ENCODE measurements at places on chromosomes 1 and 21.
A peak's percentile ranks its signal among the peaks of the same experiment; 100 is the strongest.

- no peak for DNase-seq
Measured at GRCh38 chr1:109309347-109309746, 2.5 kb upstream of the MYBPHL start.

DNA sequence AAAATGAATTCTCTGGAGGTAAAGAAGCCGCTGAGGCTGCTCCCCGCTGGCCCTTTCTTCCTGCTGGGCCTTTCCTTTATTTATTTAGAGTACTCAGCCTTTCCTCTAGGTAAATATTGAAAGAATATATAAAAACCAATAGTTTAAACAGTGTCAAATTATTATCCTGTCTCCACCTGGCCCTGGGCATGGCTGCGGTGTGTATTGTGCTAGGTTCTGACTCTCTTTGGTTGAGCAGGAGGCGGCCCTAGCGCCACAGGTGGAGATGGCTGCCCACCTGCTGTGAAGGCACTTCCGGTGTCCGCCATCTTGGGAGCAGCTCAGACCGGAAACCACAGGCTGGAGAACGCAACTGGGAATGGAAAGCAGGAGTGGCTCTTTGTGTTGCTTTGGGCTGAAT lies 29.0 kb upstream of the CLDN14 start:
- DNase-seq: no peak

GRCh38 chr1:150194381-150195031 lies 41.4 kb downstream of the ANP32E start:
- DNase-seq: no peak

- no peak for DNase-seq
Measured at GRCh38 chr1:118555638-118556037, 370.6 kb upstream of the SPAG17 start.

DNA sequence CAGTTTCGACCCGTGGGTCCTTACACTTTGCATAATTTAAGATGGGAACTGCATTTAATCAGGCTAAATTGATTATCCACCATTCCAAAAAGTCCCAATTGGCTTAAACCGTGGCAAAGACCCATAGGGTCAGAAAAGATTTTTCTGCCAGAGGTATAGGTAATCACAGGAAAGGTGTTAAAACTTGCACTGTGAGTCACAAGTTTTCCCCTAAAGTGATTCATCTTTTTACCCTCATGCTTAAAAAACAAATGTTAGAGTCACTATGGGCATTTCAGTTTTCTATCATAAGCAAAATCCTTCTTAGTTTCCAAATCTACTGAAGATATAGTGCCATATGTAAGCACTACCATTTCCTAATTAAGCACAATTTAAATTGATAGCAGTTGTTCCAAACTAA lies 1079.8 kb downstream of the ADGRL2 start:
- no peak for DNase-seq

DNA sequence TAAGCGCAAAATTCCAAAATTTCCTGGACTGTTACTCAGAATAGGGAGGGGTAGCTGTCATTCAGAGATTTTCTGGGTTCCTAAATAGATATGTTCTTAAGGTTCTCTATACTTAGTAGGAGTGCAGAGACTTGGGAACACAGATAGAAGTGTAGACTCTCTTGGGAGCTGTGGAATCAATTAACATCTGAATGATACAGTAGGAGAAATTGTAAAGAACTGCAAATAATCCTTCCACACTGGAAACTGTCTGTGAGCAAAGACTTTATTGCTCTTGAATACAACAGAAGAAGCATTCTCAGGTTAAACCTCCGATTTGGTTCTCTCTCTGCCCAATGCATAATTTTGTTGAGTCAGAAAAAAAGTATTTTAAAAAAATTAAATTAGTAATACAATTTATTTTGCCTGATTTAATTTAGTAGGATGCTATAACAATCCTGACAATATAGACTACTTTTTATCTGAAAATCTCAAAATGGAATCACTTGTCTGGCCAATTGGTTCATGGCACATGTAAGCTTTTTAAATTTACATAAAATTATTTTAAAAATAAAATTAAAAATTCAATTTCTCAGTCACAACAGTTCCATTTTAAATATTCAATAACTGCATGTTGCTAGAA lies 1754.3 kb downstream of the PLA2G4A start:
- DNase-seq: no peak

- no peak for DNase-seq
Measured at GRCh38 chr1:170150016-170150415, 4.3 kb downstream of the NTMT2 start.

DNA sequence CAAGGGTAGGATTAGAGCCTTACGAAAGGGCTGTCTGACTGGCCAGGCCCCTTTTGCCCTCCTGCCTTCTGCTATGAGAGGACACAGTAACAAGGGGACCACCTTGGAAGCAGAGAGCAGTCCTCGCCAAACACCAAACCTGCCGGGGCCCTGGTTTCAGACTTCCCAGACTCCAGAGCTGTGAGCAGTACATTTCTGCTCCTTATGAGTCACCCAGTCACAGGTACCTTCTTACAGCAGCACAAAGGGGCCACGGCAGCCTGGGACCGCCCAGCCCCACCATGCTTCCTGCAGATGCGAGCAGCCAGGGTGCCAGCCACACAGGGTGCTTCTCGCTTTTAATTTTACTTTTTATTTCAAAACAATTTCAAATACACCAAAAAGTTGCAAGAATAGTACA lies 17.2 kb upstream of the POFUT2 start:
- no peak for DNase-seq

GRCh38 chr1:96688767-96689166 lies 32.8 kb upstream of the PTBP2 start:
- no peak for DNase-seq

GRCh38 chr1:23370709-23371584 lies 1.3 kb upstream of the ZNF436 start:
- no peak for DNase-seq

DNA sequence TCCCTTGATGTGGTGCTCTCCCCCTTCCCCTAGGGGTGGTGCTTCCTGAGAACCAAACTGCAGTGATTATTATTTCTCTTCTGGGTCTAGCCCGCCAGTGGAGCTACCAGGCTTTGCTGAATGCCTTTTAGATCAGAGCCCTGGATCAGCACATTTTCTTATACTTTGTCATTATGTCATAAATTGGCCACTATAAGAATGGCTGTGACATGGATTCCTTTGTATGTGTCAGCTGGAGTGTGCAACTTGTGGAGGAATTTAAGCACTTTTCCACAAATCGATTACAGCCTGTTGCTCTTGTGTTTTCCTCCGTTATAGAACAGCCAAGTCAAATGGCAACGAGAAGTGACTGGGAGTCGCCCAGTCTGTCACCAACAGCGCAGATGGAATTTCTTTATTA lies 273.3 kb downstream of the DUSP10 start:
- DNase-seq: no peak

DNA sequence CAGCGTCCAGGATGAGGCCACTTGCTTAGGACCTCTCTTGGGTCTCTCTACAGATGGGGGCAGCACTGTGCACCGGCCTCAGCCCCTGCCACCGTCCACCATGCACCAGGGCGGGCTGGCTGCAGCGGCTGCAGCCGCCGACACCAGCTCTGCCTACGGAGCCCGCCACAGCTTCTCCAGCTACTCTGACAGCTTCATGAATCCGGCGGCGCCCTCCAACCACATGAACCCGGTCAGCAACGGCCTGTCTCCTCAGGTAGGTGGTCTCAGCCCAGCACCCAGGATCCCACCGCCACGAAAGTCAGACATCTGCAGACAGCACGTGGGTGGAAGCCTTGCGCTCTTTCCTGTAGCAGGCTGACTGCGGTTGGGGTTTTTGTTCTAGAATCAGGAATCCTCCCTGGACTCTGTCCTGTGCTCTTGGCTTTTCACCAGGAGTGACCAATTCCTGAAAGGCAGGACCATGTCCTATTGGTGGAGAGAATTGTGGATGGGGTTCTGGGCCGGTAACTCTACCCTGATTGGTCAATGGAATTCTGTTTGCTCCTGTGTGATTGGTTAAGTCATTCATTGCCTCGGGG lies 72.5 kb downstream of the PAX7 start:
- no peak for DNase-seq

GRCh38 chr21:28483301-28484035 lies 509.2 kb downstream of the LTN1 start:
- no peak for DNase-seq

- no peak for DNase-seq
Measured at GRCh38 chr1:19644395-19644680, 227 bp downstream of the NBL1 start.

DNA sequence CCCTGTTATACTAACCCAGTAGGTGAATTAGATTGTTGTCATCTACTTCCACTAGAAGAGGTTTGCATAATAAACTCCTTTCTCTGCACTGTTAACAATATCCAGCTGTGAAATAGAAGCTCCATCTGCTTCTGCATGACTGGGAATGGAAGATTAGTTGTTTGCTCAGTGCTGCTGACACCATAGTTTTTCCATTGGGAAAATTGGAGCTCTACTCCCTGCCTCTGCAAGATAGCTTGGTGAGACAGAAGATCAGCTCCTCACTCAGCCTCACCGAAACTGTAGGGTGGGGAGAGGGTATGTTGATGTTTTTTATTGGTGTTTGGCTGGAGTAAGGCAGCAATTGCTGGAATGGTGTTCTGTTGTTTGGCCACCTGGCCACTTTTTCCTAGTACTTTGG lies 331.6 kb upstream of the ADAMTS5 start:
- peak; percentile 83 for DNase-seq

GRCh38 chr1:153032073-153032472 lies 1.1 kb downstream of the SPRR1B start:
- no peak for DNase-seq

- DNase-seq: peak; percentile 42
Measured at GRCh38 chr1:100767176-100767890, 47.8 kb downstream of the VCAM1 start.

GRCh38 chr1:56424744-56425493 lies 154.4 kb downstream of the PLPP3 start:
- peak; percentile 68 for DNase-seq

- no peak for DNase-seq
Measured at GRCh38 chr21:46421756-46422555, 36.7 kb upstream of the DIP2A start.

DNA sequence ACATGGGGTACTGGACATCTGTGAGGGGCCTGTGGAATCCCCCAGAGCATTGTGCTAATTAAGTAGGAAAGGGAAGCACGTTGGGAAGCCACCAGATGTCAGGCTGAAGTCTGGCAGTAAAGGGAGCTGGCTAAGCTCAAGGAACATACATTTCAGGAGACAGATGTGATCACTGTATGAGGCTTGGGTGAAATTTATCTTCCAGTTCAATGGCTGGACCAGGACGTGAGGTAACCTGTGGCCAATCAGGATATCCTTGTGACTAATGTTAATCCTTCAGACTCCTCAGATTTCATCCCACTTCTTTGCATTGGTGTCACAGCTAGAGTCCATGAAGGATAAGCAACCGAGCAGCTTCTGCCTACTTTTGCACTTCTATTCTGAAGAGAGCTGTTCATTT lies 110.2 kb upstream of the APP start:
- DNase-seq: peak; percentile 100

- no peak for DNase-seq
Measured at GRCh38 chr1:153548722-153549688, at the start of gene S100A3. S100A3 (minus strand) TSS chr1:153549258; CDS start chr1:153548485, 773 bp downstream.

DNA sequence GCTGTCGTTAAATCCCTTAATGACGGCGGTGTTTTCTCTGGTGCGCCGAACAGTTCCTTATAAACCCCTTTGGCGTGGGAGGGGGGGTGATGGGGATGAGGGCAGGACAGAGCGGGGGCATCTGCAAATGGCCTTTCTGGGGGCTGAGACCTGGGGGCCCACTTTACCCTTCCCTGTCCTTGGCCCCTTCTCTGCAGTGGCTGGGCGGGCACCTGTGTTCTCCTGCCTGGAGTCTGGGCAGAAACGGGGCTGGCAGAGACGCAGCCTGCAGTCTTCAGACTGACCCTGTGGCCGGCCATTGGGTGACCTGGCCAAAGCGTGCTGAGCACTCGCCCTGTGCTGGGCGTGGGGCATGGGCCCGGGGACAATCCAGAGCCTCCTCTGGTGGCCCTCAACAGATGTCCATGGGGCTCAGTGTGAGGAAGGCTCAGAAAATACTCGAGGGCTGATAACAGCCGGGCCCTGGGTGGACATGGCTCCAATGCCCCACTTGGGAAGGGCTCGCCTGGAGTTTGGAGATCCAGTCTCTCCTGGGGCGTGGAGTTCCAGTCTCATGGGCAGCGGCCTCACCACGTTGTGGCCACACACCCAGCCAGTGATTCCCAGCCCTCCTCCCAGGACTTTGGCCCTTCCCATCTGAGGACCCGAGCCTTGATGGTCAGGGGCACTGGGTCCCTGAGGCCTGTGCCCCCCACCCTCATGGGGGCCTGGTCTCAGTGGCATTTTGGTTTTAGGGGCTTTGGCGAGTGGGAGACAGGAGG lies 50.8 kb upstream of the ACTRT2 start:
- no peak for DNase-seq

GRCh38 chr21:41065539-41065938 lies 102.4 kb upstream of the BACE2 start:
- no peak for DNase-seq

DNA sequence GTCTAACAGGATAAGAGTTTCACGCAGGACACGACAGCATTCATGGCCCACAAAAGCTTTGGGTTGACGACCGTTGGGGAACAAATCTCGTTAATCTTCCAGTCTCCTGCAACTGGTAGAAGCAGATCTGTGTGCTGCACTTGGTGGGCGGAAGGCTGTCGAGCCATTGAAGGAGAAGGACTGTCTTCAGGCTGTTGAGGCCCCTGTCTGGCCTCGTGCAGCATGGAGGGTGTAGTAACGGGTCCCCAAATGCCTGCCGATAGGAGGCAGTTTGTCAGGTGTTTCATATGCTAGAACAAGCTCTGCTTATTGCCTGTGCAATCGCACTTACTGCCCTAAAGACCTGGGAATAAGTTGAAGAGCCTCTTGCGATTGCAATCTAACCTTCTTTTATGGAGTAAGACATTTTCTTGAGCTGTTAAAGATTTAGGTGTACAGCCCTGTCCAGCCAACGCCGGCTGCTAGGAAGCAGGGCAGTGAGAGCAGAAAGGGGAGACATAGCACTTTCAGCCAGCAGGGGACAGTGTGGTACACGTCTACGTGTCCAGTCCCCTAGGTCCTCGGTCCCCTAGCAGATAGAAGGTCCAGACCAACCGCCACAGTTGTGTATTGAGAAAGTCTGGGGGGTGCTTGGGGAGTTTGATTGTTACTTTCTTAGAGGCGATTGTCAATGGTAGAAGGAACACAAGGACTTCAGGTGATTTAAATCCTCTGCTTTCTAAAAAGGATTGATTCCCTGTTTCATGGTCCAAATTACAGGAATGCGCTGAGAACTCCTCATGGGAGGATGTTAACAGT lies 102.3 kb upstream of the TMPRSS2 start:
- peak; percentile 1 for DNase-seq

DNA sequence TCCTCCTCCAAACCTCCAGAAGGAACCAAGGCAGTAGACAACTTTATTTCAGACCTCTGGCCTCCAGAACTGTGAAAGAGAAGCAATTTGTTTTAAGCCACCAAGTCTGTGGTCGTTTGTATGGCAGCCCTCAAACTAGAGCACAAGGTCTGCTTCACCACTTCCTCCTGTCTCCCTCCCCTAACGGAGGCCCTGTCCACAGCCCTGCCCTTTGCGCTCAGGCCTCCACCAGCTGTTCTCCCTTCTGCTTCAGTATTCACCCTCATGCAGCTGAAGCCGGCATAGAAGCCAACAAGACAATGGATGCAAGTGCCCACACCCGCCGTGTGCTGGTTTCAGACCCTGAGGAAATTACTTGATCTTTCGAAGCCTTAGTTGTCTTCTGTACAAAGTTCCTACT lies 364.1 kb downstream of the HHAT start:
- DNase-seq: no peak

Measured in NCI-H1694 treated with DMSO at 0.1 percent for 48 hours (cell line).